ENCODE measurements at places on chromosomes 4 and X.

DNA sequence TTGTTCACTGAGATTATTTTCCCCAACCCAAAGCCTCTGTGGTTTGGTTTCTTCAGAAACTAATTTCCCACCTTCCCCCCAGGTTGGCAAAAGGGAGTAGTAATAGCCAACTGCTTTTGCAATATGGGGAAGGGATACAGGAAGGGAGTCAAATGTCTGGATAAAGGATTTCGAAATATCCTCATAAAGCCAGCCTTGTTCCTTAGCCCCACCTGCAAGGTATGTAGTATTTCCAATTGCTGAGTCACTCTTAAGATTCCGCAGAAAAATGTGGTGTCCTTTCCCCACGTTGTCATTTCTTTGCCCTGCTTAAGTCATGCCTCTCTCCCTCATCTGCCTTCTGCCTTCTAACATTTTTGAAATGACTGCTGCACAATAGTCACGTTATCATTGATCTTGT, 138.8 kb upstream of the DCAF8L1 start:
- DNase-seq: peak; percentile 31

DNA sequence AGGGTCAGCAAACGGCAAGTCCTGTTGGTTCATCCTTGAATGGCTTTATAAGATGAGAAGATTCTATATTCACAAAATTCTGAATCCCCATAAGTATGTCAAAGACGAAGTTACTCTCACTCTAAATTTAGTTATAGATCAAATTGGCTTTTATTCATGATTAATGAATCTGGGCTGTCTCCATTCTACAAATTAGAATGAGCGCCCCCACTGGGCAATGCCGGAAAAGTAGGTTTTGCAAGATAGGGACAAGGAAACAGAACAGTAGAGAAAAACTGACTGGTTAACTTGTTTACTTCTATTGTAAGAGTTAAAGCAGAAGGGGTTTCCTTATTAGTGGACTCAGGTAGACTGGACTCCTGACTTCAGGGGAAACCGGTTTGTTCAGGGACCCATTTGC, 100.3 kb downstream of the F11 start:
- no peak for DNase-seq

DNA sequence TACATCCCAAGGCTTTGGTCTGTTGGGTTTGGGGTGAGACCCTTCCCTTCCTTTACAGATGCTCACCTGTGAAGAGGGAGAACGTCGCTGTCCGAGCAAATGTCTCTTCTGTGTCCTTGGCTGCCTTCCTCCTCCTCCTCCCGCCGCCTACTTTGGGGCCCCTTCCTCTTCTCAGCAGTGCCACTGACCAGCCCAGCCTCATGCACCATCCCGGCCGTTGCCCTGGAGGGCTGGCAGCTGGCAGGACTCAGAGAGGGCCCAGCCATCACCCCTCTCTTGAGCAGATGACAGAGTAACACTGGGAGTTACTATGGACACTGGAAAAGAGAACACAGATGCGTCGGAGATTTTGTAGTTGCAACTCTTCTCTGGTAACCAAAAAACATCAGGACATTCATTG, 68.2 kb downstream of the TRMT44 start:
- DNase-seq: no peak

- DNase-seq: no peak
Measured at GRCh38 chr4:139844459-139845036, 178.9 kb downstream of the MGST2 start.

GRCh38 chrX:47674776-47675175, 15.8 kb upstream of the UXT start:
- no peak for DNase-seq

DNA sequence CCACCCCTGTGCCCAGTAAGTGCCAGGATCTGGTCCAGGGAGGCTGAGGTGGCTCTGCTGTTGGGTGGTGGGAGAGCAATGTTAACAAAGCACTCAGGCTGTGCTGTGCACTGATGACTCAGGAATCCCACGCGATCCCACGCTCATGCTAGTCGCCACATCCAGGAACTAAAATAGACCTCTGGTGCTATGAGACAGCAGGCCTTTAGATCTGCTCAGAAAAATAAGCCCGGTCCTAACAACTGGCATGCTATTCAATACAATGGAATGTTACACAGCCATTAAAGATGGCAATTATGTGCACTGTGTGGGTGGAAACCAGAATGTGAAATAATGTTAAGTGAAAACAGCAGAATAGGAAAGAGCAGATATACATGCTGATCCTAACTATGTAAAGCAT, 26.0 kb downstream of the ARL13A start:
- peak; percentile 56 for DNase-seq

GRCh38 chrX:2508648-2509335, 8.0 kb upstream of the DHRSX start:
- DNase-seq: no peak

DNA sequence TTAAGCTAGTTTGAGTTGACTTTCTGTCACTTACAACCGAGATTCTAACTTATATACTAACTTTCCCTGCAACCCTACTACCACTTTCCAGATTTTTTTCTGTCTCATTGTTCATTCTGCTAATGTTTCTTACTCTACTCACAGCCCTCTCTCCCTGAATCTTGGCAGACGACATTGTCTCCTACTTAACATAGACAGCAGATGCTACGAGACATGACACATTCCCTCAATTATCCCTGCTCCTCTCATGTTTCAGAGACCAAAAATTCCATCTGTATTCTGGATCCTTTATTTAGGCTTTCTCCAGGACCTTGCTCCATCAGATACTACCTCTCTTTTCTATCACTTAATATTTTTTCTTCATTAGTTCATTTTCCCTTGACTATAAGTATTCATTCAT, 379.1 kb upstream of the TEX13C start:
- DNase-seq: no peak

DNA sequence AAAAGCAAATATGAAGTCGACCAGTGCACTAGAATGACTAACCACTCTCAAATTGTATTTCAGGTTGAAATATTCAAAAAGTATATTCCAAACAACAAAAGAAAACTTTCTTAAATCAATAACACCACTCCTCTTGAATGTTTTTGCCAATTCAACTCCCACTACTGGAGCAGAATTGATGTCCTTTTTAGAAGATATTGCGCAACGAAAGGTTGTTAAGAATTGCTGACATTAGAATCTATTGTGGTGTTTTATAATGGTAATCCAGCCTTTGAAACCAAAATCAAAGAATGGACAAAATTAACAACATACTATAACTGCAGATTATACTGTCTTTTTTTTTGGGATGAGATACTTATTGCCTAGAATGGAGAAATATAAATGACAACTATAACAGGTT, 331.3 kb downstream of the GRXCR1 start:
- DNase-seq: no peak

DNA sequence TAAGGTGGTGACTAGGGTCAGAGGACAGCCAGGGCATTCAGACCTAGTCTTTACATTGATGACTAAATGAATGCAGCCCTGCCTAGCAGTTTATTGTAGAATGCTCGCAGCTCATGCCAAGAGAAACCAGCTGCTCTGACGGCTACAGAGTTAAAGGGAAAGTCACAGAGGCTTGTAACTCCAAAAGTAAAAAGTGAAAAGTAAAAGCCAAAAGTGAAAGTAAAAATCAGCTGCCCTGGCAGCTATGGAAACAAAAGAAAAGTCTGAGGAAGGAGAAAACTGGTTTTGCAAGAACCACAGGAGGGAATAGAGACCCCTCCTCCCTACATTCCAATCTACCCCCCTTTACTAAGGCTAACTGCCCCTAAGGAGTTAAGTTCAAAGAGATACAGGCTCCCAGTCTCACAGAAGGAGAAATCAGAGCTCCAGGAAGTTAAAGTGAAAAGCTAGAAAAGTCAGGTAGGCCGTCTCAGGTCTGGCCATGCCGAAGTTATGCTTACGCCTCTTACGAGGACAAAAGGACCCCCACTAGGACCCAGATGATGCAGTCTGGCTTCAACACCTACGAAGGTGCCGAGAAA, 6.0 kb downstream of the GAGE10 start:
- DNase-seq: peak; percentile 5

GRCh38 chr4:163693211-163693610, 198.7 kb downstream of the TMA16 start:
- DNase-seq: no peak

DNA sequence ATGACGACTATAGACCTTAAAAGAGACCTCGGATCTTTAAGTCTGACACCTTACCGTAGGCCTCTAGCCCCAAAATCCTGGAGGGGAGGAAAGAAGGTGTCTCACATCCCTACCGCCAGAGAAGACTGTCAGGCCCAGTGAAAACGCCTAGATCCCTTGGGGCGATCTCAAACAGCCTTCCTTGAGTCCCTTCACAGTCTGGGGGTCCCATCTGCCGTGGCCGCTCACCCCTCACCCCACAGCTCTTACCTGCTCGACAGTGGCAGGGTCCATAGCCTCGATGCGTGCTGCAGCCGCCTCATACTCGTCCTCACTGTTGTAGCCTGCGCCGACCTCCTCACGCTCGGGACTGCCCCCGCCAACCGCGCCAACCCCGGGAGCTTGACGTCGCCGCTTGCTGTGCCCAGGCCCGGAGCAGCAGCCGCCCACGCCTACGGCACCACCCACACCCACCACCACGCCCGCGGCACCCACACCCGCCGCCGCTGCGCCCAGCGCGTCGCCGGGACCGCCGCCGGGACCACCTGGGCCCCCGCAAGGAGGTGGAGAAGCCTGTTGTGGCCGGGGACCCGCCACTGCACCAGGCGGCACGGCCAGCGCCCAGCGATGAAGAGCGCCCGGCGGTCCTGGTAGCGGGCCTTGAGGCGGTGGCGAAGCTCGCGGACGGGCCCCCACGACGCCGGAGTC, 536 bp downstream of the OTUD5 start:
- no peak for DNase-seq

DNA sequence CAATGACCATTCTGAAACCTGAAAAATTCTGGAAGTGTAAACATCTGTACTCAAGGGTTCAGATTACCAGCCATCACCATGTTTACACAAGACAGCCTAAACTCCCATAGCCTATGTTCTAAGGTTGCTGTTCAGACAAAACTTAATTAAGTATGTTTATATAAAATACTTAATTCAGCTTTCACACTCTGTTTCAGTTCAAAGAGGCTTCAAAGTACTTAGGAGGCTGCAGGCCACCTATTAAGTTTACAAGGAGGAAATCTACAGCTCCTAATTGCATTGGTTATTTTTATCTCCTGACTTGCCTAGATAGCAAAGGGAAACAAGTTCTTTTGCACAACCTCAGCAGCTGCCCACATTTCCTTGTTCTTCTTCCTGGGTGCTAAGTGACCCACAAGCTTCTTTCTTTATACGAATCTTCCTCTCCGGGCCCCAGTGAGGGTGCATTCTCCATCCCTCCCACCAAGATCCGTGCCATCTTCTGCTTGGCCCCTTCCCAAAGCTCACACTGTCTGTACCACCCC, 2.0 kb downstream of the GAK start:
- no peak for DNase-seq

DNA sequence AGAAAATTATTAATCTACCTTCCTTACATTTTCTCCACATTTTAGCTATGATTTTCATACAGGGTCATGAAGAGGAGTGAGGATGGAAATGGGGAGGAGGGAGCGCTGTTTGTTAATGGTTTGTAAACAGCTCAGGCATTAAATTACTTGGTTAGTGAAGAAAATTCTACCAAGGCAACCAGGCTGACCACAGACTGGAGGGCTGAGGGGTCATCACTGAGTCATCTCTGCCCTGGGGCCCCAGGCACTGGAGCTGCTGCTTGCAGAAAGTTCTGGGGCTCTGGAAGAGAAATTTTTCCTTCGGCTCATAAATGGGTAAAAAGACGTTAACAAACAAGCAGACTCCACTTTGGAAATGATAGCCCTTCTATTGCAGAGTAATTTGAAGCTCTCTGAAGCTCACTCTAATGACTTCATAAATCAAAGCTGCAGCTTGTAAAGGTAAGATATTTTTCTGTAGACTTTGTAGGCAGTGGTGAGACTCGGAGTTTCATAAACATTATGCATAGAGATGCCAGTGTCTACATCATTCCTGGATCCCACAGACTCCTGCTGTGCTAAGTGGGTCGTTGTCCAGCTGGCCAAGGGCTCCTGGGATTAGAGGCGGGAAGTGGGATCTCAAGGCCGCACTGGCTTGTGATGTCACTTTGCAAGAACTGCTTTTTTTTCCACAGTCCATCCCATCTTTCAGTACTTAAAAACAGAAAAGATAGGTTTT, 159.6 kb downstream of the PTTG2 start:
- DNase-seq: peak; percentile 84

DNA sequence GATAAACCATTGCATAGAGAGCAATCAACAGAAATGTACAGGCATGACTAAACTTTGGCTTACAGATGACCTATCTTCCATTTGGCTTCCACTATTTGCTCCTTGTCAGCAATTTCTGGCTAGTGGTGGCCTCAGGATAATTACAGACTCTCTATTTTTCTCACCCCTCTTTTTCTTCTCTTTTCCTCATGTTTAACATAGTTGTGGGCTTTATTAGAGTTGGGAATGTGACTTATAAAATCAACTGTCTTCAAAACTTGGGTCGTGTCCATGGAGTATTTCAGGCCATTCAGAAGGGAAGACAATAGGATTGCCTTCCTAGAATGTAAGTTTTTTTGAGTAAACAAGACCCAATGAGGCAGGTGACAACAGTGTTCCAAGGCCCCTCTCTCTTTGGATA, 236.2 kb downstream of the FRAS1 start:
- DNase-seq: no peak

DNA sequence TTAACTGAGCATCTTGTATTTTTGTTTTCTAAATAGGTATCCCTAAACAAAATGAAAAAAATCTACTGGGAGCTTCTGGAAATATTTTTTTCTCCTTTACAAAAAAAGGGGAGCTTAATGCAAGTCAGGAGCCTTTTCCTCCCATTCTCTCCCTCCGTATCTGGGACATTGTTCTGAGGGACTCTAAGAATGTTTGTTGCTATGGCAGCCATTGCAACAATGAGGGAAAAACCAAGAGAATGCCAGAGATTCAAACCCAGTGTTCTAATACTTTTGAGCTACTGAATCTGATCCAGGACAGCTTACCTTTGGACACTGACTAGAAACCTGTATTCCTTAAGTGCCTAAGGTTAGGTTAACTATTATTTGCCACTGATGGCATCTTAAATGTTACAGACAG, 485.7 kb upstream of the HS3ST1 start:
- DNase-seq: no peak

DNA sequence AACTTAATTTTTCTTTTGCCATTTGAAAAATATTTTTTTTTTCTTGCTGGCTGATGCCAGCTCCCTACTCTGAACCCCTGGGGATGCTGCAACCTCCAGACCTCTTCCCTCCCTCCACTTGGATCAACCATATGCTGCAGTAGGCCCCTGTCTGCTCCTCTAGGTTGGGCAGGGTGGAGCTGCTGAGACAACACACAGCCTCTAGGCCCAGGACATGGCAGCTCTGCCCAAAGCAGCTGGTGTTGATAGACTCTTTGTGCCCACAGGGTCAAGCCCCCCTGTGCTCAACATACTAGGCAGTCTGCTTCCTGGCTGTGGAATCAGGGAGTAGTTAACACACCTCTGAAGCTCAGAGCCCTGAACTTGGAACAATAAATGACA, 19.9 kb upstream of the CLNK start:
- no peak for DNase-seq

- no peak for DNase-seq
Measured at GRCh38 chr4:176742211-176742610, 50.5 kb downstream of the VEGFC start.

- no peak for DNase-seq
Measured at GRCh38 chr4:101870874-101871273, 80.3 kb downstream of the BANK1 start.
